GF-D8 (cell line): ENCODE measurements at places on chromosomes 7 and 10.
A peak's percentile ranks its signal among the peaks of the same experiment; 100 is the strongest.

GRCh38 chr10:123101872-123102271, 33.9 kb upstream of the HMX3 start:
- DNase-seq: no peak

GRCh38 chr10:45058580-45058979, 57.9 kb downstream of the ZNF22 start:
- DNase-seq: peak; percentile 57

GRCh38 chr10:96125142-96125515, 5.0 kb upstream of the ZNF518A start:
- peak; percentile 44 for DNase-seq

DNA sequence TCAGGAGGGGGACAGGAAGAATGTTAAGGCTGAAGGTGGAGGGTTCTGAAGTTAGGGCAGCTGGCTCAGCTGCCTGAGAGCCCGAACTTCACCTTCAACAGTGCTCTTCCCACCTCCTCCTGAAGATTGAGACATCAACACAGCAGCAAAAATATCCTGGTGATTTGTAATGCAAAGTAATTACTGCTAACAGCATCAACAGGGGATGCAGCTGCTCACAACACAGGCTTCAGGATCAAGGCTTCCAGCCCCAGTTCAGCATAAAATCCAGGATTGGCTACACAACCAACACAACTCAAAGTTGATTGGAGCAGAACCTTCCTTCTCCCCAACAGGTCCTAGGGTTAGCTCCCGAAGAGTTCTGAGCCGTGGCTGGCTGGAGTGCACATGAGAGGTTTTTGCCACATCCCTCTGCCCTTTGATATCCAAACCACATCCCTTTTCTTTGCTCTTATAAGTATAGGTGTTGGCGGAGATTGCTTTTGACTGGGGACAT, 242.4 kb downstream of the KIAA1217 start:
- no peak for DNase-seq

DNA sequence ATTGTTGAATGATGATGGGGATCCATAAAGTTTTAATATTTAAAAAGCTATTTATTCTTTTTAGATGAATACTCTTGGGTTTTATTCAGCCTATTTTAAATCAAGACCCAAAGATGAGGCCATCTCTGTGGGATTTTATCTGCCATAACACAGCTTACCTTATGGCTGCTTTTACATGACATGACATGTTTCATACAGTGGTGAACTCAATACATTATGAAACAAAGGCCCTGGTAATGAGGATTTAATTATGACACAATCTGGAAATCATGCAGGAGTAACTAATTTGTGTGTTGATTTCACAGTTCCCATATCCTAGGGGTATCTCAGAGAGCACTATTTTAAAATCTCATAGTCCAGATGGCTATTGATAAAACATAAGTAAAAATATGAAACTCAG, 661.8 kb upstream of the FZD8 start:
- no peak for DNase-seq

DNA sequence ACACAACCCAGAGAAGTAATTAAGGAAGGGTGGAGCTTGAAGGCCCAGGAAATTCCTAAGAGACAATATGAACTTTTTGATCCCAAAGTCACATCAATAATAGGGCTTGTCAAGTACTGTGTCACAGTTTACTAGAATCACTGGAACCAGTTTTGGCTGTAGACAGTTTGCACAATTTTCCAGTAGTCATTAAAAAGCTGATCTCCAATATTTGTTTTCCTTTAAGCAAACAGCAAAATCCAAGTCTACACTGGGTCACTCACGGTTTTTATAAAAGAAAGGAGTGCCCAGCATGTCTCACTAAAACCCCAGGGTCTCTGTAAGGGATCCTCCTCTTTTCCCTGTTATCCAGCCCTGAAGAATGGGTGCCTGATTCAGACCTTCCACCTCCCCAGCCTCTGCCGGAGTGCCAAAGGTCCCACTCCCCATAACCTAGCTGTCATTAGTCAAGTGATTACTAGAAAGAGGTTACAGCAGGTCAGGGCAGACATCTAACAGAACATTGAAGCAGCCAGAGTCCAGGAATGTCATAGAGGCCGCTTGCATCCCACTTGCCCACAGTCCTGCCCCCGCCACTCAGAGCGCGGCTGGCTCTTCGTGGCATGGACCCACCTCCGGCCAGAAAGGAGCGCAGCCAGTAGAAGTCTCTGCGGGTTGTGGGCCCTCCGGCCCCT, 552 bp downstream of the SLC25A16 start:
- no peak for DNase-seq

GRCh38 chr7:88040694-88041093, 106.6 kb downstream of the ADAM22 start:
- DNase-seq: no peak

DNA sequence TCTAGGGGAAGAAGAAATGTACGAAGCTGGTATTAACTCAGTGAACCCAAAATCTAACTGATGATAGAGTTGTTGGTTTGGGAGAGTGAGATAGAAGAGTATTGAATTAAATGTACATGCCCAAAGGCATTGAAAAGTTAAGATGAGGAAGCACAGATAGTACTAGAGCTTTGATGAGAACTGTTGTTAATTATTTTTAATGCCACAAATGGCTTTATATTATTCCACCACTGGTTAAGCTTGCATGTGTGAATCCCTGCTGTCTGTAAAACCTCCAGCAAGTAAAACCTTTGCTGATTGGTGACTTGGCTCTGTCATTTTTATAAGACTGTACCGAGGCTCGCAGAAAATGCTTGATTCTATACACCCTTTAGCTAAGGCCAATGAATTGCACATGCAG, 382.7 kb upstream of the LRGUK start:
- no peak for DNase-seq

DNA sequence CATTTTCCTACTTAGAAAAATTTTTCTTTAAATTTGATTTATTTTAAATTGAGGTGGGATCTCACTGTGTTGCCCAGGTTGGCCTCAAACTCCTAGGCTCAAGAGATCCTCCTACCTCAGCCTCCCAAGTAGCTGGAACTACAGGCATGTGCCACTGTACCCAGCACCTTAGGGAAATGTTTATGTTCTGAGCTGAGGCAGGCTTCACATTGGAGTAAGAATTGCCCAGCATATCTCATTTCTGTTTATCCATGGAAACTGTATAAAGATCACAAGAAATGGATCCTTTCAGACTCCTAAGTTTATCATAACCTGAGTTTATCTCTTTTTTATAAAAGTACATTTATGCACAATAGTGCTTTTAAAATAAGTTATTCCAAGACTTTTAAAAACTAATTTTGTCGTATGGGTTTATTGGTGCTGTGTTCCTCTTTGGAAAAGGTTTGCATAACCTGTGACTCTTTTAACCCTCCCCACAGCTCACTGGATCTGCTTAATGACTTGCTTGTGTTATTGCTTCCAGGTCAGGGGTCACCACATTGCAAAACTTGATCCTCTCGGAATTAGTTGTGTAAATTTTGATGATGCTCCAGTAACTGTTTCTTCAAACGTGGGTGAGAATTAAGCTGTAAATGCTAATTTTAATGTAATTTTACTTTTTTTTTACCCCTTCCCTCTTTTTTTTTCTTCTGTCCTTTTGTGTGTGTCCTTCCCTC, 40.7 kb downstream of the OGDH start:
- DNase-seq: no peak

GRCh38 chr10:12279281-12279680, 70.1 kb upstream of the CAMK1D start:
- no peak for DNase-seq

GRCh38 chr7:13466874-13467547, 522.5 kb downstream of the ETV1 start:
- DNase-seq: no peak

DNA sequence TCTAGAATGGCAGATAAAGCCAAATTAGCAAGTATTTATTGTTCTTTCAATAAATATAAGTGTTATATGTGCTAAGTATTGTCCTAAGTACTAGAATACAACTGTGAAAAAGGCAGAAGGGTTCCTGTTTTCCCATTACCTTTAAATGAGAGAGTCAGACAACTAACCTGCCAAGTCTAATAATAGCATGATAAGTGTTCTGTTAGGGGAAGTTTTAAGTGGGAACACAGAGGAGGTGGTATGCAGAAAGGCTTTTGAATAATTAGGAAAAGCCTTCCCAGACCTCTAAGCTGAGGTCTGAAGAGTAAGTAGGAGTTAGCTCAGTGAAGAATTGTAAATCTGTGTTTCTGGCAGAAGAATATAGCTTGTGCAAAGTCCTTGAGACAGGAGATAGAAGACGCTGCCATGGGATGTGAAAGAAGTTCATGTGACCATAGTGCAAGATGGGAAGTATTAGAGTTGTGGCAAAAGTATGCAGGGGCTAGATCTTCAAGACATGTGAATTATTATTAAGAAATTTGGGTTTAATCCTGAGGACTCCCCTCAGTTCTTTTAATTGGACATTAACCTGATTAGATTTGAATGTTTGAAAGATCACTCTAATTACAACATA, 12.5 kb downstream of the SHOC2 start:
- DNase-seq: no peak

DNA sequence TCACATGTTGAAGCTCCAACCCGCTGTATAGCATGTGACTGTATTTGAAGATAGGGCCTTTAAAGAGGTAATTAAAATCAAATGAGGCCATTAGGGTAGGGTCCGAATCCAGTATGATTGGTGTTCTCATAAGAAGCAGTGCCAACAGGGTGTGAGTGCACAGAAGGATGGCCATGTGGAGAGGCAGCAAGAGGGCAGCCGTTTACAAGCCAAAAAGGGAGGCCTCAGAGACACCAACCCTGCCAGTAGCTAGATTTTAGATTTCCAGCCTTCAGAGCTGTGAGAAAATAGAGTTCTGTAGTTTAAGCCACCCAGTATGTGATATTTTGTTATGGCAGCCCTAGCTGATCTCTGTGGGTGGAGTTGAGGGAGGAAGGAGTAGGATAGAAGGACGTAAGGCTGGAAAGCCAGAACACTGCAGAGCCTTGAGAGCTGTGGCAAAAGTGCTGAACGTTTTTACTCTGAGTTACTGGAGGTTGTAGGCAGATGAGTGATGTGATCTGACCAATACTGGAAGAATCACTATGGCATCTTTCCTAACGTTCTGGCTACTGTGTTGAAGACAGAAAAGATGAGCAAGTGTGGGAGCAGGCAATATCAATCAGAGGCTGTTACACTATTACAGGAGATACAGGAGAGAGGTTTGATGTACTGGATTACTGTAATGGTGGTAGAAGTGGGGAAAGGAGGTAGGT, 334.9 kb downstream of the ELMO1 start:
- DNase-seq: no peak

DNA sequence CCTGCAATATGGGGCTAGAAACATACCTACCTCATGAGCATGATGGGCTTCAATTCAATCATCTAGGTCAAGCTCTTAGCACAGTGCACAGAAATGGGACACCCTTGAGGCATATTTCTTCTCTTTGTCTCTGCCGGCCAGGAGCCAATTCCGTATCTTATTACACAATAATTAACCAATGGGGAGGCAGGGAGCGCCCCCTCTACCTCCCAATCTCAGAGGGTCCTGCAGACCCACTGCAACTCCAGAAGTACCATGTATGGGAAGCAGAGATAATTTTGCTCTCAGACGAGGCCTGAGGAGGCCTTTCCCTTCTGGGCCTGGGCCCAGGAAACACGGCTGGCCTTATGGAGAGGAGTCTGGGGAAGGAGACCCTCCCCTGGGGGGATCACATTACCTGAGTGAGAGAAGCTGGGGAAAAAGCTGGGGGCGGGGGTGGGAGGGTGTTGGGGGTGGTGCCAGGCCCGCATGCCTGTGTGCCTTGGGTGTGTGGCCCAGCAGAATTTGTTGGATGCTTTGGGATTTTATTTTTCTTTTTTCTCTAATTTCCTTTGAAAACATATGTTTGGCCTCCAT, 155.5 kb downstream of the UBE2H start:
- no peak for DNase-seq

DNA sequence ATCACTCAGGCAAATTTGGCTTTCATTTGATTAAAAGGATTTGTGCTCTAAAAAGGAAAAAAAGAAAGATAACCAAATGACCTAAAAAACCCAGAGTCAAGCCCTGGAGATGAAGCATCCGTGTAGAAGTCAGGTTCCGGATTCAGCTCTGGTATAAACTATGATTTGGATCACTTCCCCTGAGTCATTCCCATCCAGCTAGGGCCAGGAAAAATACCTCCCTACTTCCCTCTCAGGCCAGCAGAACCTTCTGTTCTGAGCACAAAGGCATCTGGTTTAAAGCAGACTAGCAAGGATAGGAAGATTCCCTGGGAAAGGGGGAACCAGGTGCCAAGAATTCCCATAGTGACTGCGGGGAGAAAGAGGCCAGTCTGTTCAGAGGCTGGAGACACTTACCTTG, 25.7 kb upstream of the NDST2 start:
- DNase-seq: no peak
